ENCODE measurements at places on chromosomes 16 and 17.

- no peak for DNase-seq
These were observed 205.0 kb downstream of the RPTOR start for GRCh38 chr17:80749611-80750010.

DNA sequence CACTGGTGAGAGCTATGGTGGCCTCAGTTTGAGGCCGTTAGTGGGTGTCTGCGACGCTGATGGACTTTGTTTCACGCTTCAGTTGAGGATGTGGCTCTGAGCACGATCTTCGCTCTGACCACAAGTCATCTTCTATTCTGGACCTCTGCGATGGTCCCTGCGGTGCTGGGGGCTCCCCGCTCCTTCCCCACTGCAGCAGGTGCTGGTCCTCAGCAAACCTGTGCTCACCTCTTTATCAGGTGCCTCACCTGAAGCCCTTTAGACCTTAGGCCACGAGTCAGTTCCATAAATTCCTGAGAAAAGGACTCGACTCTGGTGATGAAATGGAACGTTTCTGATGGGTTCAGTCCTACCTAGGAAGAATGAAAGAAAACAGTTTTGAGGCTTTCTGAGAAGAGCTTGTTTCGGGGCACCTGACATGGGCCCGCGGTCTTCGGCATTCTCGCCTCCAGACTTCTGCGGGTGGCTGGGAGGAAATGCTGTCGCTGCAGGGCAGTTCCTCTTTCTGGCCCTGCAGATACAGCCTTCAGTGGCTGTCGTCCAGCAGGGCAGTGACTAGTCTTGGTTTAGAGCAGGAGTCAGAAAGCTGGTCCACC lies 4.7 kb downstream of the KCTD5 start:
- no peak for DNase-seq

GRCh38 chr17:68428498-68429172 lies 28.7 kb downstream of the WIPI1 start:
- no peak for DNase-seq

- DNase-seq = no peak
These were observed 7.6 kb upstream of the PKMYT1 start for GRCh38 chr16:2987833-2988232.

DNA sequence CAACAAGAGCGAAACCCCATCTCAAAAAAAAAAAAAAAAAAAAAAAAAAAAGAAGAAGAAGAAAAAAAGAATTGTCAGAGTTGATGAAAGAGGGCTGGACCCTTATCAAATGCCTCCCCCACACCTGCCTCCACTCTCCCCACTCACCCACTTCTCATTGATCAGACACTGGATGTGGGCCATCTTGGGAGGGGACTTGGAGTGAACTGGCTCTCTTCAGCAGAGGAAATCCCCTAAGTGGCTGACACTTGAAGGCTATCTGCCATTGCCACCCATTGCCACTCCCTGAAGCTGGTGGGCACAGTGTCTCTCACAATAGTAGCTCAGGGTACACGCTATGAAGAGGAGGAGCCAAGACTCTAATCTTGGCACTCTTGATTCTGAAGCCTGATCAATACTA lies 1.6 kb downstream of the ITGA2B start:
- DNase-seq = no peak

DNA sequence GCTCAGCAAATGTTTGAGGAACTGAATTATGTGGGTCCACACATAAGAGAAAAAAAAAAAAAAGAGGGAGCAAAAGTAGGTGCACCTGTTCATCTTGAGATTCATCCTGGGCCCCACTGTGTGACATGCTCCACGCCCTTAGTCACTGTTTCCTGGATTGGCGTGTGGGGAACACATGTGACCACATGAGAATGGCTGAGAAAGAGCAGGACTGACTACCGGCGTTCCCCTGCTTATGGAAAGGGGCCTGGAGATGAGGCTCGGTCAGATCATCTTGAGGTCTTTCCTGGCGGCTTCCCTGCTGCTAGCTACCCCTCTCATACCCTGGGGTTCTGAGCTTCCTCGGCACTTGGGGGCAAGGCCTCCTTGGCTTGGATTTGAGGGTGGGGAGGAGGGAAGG lies 3.9 kb downstream of the DEXI start:
- DNase-seq = no peak

GRCh38 chr16:56611281-56611833 lies 3.0 kb downstream of the MT2A start:
- DNase-seq = no peak

DNA sequence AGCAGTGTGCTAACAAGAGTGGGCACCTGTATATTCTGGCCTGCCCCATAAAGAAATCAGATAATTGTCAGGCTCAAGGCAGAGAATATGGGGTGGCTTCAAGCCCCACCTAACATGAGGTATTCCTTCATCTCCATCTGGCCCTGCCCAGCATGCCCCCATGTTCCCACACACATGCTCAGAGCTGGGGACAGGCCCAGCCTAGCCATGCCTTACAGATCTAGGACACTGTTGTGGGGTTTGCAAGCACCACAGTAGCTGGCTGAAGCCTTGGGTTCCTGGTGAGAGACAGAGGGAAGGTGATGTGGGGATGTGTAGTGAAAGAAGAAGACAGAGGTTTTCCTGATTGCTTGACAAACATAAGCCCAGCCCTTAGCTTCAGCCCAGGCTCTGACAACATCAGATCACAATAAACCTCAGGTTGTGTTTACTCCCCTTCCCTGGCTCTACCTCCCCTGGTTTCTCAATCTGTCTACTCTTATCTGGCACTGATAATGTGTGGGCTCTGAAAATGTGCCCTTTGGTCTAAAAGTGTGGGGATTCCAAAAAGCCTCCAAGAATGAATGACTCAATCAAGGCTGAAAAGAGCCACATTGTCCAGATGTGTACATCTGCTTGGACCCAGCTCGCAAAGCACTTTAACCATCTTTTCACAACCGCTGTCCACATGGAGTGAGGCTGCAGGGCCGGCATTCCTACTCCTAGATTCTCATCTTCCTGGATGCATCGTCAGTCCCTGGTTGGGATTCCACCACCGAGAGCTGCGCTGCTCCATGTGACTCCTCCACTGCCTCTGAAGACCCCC lies 34.4 kb downstream of the CDRT4 start:
- no peak for DNase-seq

DNA sequence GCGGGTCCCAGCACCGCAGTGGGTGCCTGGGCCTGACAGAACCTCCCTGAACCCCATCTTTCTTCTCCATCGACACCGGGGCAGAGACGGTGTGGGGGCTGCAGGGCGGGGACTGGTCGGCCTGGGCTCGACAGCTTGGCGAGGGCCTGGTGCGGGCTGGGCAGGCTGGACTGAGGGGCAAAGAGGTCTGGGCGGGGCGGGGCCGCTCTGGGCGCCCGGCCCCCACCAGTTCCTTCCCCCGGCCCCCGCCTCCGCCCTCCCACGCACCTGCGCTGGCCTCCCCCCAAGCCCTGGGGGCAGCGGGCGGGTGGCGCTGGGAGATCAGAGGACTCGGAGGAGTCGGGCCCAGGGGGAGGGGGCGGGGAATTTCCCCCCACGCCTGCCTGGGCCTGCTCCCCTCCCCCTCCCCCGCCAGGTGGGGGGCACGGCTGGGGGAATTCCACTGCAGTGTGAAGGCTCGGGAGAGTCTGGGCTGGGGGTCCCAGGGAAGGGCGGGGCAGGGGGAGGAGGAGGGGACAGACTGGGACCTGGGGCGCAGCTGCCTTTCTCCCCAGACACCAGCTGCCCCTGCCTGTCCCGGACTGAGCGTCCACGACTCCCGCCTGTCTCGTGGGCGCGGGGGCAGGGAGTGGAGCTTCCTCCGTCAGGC lies 877 bp upstream of the KREMEN2 start:
- no peak for DNase-seq

DNA sequence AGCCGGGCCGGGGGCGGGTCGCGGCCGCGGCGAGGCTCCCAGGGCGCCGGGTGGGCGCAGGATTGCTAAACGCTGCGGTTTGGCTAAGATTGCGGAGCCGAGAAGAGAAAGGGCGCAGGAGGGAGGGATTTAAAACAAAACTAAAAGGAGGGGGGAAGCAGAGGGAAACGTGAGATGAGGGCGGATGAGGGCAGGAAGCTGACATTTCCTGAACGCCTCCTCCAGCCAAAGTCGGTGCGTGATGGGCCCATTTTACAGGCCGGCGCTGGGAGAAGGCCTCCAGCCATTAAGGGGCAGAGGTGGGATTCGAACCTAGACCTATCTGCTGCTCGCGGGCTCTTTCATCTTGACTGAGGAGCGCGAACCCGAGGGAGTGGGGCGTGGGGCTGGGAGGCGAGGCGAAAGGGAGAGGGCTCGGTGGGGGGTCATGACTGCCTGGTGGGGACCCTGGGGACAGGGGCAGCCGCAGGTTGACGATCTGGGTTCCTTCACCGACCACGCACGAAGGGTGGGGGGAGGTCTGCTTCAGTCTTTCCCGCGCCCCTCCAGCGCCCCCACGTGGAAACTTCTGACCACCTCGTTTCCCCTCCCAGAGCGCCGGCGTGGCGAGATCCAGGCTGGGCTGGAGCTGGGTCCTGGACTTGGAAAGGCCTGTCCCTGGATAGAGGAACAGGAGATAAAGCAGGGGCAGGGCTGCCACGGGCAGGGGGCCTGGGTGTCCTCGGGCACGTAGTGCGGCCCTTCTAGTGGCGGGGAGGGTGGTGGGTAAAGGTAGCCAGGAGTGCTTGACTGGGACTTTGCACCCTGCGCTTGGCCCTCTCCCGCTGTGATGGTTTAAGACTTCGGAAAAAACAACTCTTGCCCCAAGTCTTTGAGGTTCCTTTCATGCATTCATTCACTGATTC lies 3.8 kb upstream of the TAC4 start:
- DNase-seq = peak; percentile 62

DNA sequence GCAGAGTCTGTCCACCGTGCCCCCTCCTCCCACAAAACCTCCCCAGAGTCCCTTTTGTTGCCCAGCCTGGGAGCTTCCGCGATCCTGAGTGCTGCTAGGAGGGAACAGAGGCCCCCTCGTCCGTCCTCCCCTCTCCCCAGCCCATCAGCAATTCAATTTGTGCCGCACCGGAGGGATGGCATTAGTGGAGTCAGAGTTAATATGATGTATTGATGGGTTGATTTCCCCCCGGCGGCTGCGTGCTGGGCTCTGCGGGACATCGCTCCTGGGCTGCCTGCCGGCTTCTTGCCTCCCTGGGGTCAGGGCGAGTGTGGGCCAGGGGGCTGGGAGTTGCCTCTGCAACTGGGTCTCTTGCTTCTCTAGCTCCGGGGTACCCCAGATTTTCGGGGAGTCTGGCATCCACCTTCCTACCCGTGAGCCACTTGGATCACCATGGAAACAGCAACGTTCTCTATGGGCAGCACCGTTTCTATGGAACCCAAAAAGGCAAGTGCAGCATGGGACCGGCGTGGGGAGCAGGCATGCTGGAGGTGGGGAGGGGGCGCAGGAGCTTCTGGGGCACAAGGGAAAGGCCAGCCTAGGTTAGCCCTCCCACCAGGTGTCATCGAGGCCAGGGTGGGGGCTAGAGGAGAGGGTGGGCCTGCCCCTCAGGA lies 42.9 kb downstream of the BAHCC1 start:
- DNase-seq = no peak

- DNase-seq = peak; percentile 14
These were observed 43.0 kb upstream of the TANGO6 start for GRCh38 chr16:68800257-68800875.

- peak; percentile 49 for DNase-seq
These were observed 677 bp downstream of the SNTB2 start for GRCh38 chr16:69187446-69188235.

DNA sequence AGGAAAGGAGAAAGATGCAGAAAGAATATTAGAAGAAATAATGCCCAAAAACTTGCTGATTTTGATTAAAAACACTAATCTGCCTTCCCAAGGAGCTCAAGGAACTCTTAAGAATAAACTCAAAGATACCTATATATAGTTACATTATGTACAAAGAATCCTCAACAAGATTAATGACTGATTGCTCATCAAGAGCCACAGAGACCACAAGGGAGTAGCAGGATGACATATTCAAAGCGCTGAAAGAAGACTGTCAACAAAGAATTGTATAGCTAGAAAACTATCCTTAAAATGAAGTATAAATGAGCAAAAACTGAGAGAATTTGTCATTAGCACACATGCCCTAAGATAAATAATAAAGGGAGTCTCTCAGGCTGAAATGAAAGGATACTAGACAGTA lies 6.2 kb downstream of the LPCAT2 start:
- no peak for DNase-seq

DNA sequence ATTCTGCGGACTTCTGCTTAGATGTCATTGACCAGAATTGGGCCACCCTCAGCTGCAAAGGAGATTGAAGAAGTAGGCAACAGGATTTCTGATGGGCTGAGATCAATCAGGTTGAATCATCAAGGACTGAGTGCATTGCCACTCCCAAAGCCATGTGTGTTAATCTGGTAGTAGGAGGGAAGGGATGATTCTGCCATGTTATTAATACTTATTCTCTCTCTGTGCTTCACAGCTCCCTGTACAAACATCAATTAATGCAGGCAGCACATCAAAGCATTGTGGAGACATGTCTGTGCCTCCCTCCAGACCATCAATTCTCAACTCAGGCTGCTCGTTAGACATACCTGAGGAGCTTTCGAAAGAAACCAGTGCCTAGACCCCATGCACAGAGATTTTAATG lies 11.6 kb downstream of the LRRC3C start:
- no peak for DNase-seq

GRCh38 chr17:45264430-45264829 lies 2.5 kb upstream of the SPATA32 start:
- no peak for DNase-seq
